Mesendoderm (in vitro differentiated cells): ENCODE measurements at places on chromosomes 3 and 15.
A peak's percentile ranks its signal among the peaks of the same experiment; 100 is the strongest.

DNA sequence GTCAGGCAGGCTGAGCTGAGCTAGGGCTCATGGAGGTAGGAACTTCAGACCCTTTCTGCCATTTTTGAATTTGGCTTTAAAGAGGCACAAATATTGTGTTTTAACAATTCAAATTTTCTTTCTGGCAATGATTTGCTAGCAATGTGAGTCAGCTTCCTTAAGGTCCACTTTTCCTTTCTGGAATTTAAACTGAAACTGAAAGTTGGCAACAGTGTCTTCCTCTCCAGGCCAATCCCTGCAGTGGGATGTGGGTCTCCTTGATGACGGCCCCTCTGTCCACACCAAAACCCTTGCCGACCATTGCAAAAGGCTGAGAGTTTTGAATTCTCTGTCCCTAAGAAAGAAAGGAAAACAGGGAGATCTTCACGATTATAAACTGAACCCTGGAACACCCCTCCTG, 27.1 kb downstream of the RPSA start:
- no peaks in the 10 kb centered on the region for H3K27me3 ChIP-seq
- no peak for DNase-seq
- no peaks in the 10 kb centered on the region for H3K36me3 ChIP-seq
- H3K4me3 ChIP-seq = no peak overlapping the region

DNA sequence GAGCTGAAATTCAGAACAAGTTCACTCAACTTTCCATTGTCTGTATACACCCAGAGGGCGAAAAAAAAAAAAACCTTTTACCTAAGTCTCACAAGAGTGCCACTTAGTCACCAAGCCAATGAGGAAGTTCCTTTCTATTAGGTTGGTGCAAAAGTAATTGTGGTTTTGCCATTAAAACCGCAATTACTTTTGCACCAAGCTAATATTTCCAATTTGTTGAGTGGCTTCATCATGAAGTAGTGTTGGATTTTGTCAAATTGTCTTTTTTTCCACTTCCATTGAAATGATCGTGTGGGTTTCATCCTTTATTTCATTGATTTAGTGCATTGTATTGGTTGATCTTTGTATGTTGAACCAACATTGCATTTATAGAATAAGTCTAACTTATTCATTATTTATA, 253.9 kb downstream of the ZIC4 start:
- no peaks in the 10 kb centered on the region for H3K4me1 ChIP-seq
- H3K36me3 ChIP-seq = no peaks in the 10 kb centered on the region
- peak; percentile 4 for DNase-seq
- H3K27me3 ChIP-seq = no peaks in the 10 kb centered on the region
- no peak overlapping the region for H3K4me3 ChIP-seq
- H3K27ac ChIP-seq = no peak overlapping the region

GRCh38 chr3:67578416-67578815, 76.0 kb downstream of the SUCLG2 start:
- no peaks in the 10 kb centered on the region for H3K36me3 ChIP-seq
- no peaks in the 10 kb centered on the region for H3K4me1 ChIP-seq
- peak; percentile 56 for DNase-seq
- no peak overlapping the region for H3K4me3 ChIP-seq
- H3K27ac ChIP-seq = no peak overlapping the region
- H3K27me3 ChIP-seq = no peaks in the 10 kb centered on the region

DNA sequence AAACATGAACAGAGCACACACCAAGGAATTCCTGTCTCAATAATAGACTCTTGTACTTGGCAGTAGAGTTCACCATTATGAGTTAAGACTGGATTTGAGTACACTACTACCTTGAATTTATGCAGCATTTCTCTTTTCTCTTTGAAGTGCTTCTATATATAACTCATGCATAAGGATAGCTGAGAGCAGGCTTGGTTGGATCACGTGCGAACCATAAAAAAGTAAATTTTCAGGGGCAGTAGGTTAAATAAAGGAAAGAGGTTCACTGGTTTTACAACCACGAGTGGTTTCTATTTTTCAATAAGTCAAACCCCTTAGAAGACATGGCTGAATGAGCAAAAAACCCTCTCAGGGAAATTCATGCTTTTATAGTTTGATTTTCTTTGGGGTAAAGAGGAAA, 28.6 kb upstream of the PDZRN3 start:
- H3K27ac ChIP-seq = no peak overlapping the region
- no peaks in the 10 kb centered on the region for H3K27me3 ChIP-seq
- DNase-seq = no peak
- H3K4me3 ChIP-seq = no peak overlapping the region

DNA sequence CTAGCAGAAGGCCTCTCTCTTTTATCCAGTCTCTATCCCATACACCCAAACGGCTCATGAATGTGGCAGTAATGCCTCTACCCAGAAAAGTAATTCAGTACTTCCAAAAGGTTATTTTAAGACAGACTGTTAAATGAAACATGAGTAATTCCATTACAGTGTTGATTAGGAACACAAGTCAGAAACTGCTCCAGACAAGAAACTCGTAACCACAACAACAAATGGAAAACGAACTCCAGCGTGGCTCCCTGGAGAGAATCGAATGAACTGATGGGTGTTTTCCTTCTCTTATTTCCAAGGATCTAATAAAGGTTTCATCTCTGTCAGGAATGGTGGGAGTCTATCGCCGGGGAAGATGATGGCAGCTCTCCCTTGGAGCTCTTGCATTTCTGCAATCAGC, 228.4 kb downstream of the MAGI1 start:
- DNase-seq = peak; percentile 25
- H3K4me1 ChIP-seq = no peaks in the 10 kb centered on the region
- no peaks in the 10 kb centered on the region for H3K27me3 ChIP-seq
- H3K4me3 ChIP-seq = no peak overlapping the region

DNA sequence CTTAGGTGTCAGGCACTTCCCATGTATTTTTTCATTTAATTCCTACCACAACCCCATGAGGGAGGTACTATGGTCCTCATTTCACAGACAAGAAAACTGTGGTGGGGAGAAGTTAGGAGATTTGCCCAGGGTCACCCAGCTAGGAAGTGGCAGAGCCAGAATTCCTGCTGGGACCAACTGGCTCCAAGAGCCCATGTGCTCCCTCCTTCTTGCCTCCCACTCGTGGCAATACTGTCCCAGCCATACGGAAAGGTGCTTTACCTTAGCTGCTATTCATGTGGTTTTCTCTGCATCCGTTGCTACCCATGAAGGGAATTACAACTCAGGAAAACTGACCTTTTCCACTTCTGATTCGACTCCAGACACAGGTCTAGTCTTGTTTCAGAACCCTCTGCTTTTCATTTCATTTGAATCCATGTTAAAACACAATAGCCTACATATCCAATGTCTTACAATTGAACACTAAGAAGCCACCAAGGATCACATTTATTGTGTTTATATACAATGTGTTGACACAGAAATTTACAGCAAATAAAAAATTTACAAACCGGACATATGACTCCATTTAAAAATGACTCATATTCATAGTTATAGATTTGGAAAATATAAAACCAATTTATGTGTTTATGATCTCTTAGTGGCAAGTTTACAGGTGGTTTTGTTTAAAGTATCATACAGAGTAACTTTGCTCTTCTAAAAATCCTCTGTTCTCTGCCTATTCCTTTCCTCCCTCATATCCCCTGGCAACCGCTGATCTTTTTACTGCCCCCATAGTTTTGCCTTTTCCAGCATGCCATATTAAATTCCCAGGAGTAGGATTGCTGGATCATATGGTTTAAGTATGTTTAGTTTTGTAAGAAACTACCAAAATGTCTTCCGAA, 58.8 kb downstream of the BTD start:
- no peaks in the 10 kb centered on the region for H3K36me3 ChIP-seq
- no peak overlapping the region for H3K27ac ChIP-seq
- DNase-seq = no peak

GRCh38 chr15:81400640-81401236, 26.7 kb upstream of the TMC3 start:
- no peaks in the 10 kb centered on the region for H3K36me3 ChIP-seq
- no peak overlapping the region for H3K4me3 ChIP-seq
- H3K27me3 ChIP-seq = no peaks in the 10 kb centered on the region
- H3K27ac ChIP-seq = no peak overlapping the region
- H3K4me1 ChIP-seq = no peaks in the 10 kb centered on the region

DNA sequence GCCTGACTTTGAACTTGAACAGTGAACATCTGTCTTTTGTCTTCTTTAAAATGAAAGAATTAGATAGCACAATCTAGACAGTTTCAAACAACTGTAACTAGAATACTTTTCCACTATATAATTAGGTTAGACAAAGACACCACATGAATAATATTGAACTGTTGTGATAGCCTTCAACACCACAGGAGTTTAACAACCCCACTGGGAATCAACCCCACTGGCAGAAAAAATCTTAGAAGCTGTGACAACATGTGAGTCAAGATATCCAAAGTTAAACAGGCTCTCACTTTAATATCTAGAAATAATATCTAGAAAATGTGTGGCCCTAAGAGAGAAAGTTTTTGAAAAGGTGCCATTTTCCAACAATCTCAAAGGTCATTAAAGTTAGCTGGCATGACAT, 64.4 kb upstream of the PRICKLE2 start:
- H3K4me3 ChIP-seq = no peak overlapping the region
- no peak for DNase-seq
- H3K27ac ChIP-seq = no peak overlapping the region
- H3K36me3 ChIP-seq = no peaks in the 10 kb centered on the region
- H3K4me1 ChIP-seq = no peaks in the 10 kb centered on the region

DNA sequence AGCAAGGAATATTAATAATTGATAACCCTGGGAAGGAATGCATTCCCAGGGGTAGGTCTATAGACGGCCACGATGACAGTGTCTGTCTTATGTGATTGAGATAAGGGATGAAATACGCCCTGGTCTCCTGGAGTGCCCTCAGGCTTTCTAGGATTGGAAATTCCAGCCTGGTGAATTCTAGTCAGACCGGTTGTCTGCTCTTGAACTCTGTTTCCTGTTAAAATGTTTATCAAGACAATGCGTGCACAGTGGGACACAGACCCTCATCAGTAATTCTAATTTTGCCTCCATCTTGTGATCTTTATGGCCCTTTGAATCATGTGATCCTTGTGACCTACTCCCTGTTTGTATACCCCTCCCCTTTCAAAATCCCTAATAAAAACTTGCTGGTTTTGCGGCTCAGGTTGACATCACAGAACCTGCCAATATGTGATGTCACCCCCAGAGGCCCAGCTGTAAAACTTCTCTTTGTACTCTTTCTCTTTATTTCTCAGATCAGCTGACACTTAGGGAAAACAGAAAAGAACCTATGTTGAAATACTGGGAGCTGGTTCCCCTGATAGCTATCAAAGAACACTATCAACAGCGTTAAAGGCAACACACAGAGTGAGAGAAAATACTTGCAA, 183.3 kb downstream of the PDE8A start:
- no peak overlapping the region for H3K27ac ChIP-seq
- DNase-seq = no peak
- H3K36me3 ChIP-seq = no peaks in the 10 kb centered on the region
- no peaks in the 10 kb centered on the region for H3K4me1 ChIP-seq

GRCh38 chr15:63057468-63058345, 15.2 kb downstream of the TPM1 start:
- peaks cover 29% of the 10 kb centered on the region for H3K36me3 ChIP-seq
- H3K27me3 ChIP-seq = no peaks in the 10 kb centered on the region
